GM18507 (cell line): ENCODE measurements at places on chromosomes 5 and 9.

GRCh38 chr9:131876486-131876885 lies 136.6 kb upstream of the RAPGEF1 start:
- no peak for DNase-seq

GRCh38 chr5:40428126-40428525 lies 251.6 kb upstream of the PTGER4 start:
- no peak for DNase-seq

- no peak for DNase-seq
Observed at GRCh38 chr5:169089343-169089742, 211.6 kb downstream of the SLIT3 start.

- DNase-seq = no peak
Observed at GRCh38 chr5:142455856-142456255, 131.0 kb upstream of the SPRY4 start.

GRCh38 chr5:171826132-171826531 lies 40.5 kb downstream of the SMIM23 start:
- no peak for DNase-seq

DNA sequence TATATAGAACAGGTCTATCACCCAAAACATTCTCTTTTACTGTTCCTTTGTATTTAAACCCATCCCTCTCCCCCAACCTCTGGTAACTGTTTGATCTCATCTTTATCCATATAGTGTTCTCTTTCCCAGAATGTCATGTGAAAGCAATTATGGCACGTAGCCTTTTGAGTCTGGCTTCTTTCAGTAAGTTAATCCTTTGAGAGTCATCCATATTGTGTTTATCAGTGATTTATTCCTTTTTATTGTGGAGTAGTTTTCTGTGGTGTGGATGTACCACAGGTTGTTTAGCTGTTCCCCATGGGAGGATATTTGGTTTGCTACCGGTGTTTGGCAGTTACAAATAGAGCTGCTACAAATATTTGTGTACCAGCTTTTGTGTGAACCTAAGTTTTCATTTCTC lies 38.0 kb downstream of the HMGXB3 start:
- no peak for DNase-seq

DNA sequence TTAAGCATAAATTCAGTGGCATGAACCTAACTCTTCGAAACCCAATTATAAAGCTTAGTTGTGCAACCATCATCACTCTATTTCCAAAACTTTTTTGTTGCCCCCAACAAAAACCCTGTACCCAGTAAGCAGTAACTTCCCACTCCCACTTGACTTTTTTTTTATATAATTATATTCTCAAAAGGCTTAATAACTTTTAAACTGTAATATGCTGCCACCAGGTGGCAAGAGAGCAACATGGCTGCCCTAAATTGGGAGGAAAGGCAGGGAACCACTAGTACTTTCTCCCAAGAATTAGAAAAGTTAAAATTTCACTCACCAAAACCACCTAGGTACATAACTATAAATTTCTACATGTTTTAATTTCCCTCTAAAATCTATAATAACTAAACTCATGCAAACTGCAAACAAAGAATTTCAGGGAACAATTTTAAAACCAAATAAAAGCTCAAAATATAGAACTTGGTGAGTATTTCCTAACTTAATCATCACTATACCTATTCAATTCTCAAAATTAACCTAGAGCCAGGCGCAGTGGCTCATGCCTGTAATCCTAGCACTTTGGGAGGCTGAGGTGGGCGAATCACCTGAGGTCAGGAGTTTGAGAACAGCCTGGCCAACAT lies 50.2 kb upstream of the RNF38 start:
- DNase-seq = no peak

DNA sequence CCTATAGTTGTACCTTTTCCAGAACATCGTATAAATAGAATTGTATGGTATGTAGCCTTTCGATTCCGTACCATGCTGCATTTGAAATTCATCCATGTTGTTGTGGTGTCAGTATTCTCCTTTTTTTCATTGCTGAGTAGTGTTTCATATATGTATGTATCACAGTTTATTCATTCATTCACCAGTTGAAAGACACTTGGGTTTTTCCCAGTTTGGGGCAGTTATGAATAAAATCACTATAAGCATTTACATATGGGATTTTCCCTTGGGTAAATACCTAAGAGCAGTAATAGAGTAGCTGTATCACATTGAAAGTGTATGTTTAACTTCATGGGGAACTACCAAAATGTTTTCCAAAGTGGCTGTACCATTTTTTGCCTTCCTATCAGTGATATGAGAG lies 16.1 kb upstream of the FKTN start:
- DNase-seq = no peak

GRCh38 chr5:131694926-131695325 lies 59.9 kb upstream of the RAPGEF6 start:
- DNase-seq = no peak

GRCh38 chr9:112041536-112042243 lies 133.4 kb downstream of the SUSD1 start:
- DNase-seq = no peak

GRCh38 chr5:56986626-56986947 lies 34.7 kb upstream of the MIER3 start:
- DNase-seq = no peak

DNA sequence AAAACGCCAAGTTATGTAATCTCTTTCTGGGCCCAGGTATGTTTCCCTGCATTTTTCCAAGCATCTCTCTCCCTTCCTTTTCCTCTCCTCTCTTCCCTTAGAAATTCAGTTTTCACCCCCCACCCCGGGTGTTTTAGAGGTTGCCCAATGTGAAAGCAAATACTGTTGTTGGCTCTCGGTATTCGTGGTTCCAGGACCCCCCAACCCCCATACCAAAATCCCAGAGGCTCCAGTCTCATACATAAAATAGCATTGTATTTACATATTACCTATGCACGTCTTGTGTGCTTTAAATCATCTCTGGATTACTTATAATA lies 48.8 kb downstream of the ACER2 start:
- DNase-seq = no peak

- DNase-seq = no peak
Observed at GRCh38 chr5:154485096-154485491, 7.1 kb upstream of the HAND1 start.

- no peak for DNase-seq
Observed at GRCh38 chr9:68492806-68493205, 47.9 kb downstream of the TMEM252 start.
